ENCODE measurements at places on chromosomes 6 and 20.

- DNase-seq = no peak
Measured at GRCh38 chr6:10409233-10409721, 5.6 kb downstream of the TFAP2A start.

- peak; percentile 37 for DNase-seq
Measured at GRCh38 chr6:44270526-44271405, 516 bp downstream of the TMEM151B start.

DNA sequence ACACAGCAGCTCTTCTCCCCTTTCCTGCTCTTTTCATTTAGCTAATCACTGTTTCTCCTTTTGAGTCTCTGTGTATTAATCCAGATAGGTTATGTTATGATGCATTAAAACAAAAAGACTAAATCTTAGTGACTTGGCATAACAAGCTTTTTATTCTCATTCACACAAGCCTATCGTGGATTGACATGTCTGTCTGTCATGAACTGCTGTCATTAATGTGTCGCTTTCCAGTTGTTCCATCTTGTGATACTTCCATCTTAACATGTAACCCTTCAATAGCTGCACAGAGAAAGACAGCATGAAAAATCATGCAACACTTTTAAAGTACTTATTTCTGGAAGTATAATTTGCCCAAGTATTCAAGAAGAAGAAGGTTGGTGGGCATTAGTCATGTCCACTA is 128.7 kb downstream of the GRIK2 start:
- no peak for DNase-seq

DNA sequence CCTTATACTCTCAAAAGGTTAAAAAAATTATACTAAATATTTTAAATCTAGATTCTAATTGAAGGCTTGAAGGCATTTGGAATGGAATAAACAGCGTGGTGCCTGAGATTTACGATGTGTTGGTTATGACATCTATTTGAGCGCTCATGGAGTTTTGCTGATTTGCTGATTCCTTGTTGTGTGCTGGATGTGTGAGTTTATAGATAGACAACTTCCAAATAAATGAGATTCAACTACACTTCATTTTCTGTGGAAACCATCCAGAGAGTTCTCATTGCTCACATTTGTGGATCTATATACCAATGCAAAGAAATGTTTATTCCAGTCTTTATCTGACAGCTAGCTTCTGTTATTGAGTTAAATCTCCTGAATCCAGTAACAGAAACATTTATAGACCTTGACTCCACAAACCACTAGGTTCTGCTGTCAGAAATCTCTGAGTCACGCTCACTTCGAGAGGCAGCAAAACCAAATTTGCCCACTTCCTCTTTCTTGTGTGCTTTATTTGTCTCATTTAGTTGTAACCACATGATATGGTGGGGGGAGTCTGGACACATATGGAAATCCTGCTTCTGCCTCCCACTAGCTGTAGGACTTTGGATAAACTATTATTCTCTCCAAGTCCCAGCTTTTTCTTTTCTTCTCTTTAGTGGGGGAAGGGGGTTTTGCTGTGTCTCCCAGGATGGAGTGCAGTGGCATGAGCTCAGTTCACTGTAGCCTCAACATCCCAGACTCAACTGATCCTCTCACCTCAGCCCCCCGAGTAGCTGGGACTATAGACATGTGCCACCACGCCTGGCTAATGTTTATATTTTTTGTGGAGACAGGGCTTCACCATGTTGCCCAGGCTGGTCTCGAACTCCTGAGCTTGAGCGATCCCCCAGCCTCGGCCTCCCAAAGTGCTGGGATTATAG is 54.5 kb downstream of the IPCEF1 start:
- DNase-seq = no peak

DNA sequence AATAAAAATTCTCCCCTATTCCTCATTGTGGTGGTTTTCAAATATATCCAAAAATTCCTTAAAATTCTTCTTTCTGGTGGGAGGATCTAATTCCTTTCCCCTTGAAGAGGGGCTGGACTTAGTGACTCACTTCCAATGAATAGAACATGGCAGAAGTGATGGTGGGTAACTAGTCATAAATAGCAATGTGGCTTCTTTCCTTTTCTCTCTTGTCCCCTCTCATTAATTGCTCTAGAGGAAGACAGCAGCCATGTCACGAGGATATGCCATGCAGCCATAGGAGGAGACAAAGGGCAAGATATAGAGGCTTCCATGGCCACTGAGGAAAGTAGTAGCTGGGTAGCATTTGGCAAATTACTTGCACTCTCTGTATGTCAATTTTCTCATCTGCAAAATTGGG is 5.9 kb downstream of the VNN2 start:
- no peak for DNase-seq

GRCh38 chr6:68639211-68639610 is 4.1 kb downstream of the ADGRB3 start:
- no peak for DNase-seq

DNA sequence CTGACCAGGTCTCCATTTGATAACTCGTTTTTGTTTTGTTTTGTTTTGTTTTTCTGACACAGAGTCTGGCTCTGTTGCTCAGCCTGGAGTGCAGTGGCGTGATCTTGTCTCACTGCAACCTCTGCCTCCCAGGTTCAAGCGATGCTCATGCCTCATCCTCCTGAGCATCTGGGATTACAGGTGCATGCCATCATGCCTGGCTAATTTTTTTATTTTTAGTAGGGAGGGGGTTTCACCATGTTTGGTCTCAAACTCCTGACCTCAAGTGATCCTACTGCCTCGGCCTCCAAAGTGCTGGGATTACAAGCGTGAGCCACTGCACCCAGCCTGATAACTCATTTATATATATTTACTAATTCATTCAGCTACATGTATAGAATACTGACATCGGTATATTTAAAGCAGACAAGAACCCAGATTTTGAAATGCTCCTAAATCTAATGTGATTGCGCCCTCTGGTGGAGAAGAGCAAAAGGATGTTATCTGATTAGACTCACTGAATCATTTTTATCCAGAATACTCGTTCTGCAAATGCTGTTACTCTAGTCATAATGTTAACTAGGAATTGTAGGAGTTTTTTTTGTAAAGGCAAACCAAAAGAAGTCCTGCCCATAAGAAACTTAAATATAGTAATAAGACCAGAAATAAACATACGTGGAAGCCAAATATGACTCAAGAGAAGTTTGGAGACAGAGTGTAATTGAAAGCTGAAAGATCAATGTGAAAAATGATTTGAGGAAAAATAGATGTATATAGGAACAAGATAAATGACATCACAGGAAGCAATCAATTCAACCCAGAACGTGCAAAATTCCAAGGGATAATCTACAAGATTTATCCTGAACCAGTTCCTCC is 5.3 kb upstream of the COL12A1 start:
- DNase-seq = no peak

DNA sequence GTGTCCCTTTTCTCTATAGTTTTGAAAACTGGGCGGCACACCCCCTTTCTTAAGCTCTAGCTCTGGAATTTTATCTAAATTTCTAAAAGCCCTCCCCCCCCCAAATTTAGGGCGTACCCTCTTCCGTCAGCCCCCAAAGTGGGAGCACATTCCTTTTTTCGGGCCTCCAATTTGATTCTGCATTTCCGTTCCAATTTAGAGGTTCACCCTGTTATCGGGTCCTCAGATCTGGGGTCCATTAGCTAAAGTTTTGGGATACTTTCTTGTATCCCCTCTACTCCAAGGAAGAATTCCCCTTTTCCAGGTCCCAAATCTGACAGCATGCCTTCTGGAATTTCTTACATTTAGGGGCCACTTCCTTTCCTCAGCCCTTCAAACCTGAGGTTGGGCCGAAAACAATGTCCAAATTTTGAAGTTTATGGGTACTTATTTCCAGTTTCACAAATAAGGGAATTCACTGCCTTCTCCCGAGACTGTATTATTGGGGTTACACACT is 796 bp downstream of the PHF20 start:
- DNase-seq = no peak

GRCh38 chr6:122399055-122399347 is 451 bp upstream of the HSF2 start:
- no peak for DNase-seq

GRCh38 chr6:150128425-150128824 is 14.4 kb upstream of the PPP1R14C start:
- no peak for DNase-seq

- DNase-seq = no peak
Measured at GRCh38 chr6:157249826-157250225, 73.5 kb downstream of the TMEM242 start.

DNA sequence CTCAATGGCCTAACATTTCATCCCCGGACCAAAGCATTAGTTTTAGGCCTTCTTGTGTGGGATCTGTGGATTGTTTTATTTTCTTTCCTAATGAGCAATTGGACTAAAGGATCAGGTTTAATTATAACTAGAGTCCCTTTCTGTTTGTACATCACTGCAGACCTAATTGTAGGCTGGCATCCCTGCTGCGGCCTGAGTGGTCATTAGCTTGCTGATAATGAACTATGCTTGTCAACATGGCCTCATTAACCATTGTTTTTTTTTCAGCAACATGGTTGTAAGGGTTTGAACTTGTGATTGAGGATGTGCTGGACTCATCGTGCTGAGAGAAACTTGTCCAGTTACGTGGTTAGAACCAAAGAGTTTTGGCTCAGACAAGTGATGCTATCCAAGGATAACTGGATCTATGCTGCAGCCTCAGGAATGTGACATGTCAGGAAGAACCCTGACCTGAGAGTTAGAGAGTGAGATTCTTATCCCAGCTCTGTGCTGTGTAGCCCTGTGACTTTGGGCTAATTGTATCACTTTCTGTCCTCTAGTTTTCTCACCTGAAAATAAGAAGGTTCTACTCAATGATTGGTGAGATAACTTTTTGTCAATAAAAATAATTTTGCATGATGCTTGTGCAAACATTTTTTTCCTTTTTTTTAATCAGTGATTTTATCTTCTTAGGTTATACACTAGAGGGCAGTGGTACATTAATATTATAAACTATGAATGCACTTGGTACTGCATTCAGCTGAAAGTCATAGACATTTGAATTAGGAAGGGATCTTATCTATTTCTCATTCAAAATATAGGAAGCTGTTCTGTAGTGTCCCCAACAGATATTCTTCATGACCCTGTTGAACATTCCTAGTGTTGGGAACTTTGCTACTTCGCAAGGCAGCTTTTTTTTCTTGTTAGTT is 140.9 kb downstream of the RNF144B start:
- no peak for DNase-seq

DNA sequence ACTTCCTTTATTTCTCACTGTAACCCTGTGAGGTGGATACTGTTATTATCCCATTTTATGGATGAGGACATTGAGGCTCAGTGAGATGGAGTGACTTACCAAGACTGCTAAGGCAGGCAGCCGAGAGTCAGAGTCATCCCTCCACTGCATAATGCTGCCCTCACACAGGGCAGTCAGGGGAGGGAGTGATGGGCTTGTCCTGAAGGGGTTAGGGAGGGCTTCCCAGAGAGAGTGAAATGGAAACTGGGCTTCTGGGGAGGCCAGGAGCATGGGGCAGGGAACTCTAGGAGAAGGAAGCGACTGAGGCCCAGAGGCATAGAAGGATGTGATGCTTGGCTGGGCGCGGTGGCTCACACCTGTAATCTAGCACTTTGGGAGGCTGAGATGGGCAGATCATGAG is 31.1 kb downstream of the TM9SF4 start:
- no peak for DNase-seq

- peak; percentile 28 for DNase-seq
Measured at GRCh38 chr20:49534255-49534712, 33.7 kb downstream of the PTGIS start.

GRCh38 chr6:34581561-34581920 is 25.4 kb upstream of the SPDEF start:
- no peak for DNase-seq

DNA sequence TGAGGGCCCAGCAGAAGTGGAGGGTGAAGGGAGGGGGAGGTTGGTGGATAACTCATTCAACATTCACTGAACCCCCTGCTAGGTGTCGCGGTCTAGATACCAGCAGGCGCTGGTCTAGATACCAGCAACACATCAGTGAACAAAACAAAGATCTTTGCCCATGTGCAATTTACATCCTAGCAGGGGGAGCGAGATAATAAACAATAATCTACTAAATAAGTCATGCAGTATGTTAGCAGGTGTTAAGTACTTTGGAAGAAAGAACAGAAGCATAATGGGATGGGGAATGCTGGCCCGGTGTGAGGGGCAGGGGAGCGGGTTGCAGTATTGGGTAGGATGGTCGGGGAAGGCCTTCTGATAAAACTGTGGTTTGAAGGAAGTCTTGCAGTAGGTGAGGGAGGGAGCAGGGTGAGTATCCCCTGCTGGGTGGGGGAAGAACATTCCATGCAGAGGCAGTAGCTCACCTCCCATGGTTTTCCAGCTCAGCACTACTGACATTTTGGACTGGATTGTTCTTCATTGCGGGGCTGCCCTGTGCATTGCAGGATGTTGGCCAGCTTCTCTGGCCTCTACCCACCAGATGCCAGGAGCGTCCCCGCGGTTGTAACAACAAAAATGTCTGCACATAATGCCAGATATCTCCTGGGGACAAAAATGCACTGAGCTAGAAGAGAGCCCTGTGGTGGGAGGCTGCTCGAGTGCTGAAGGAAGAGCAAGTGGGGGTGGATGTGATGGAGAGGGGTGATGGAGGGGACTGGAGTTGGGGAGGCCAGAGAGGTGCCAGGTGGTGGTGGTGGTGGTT is 117.3 kb downstream of the TOX2 start:
- no peak for DNase-seq

DNA sequence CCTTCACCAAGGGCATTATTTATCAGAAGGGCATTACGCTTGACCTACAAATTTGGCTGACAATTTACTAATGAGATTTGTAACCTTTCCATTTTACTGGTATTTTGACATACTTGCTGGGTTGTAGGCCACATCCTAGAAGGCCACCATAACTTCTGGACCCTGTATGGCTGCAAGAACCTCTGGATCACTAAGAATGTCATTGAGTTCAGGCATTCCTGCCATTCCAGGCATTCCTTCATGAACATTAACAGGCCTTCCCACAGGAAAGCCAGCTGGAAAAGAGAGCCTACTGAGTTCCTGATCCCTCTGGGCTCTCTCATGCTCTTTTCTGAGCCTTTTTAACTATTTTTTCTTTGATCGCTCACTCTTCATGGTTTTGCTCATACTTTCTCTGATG is 28.4 kb upstream of the SLC35A1 start:
- DNase-seq = no peak

Data from NCI-H510A (cell line).